SJSA1 (cell line): ENCODE measurements at places on chromosomes 3 and 15.

DNA sequence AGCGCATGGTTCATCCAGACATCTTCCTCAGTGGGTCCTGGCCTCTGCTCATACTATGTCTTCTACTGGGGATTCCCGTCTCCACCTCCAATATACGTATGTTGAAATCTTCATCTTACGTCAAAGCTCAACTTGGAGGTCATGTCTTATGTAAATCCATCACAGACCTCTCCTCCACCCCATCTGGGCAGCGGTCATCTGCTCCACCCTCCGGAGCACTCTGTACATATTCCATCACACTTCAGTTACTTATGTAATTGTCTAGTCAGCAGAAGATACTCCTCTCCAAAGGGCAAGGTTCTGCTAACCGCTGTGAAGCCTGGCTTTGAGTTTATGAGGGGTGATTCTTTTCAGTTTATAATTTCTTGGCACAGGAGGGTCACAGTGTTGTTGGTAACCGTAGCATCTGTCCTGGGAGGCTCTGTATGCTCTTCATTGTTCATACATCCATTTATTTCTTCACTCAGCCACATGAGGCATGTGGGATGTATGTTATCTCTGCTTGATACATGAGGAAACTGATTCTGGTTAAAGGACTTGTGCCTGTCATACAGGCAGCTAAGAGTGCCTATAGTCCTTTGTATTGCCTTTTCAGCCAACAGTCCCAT is 22.1 kb downstream of the MAP2K1 start:
- no peak for DNase-seq

GRCh38 chr3:189839576-189839975 is 208.4 kb downstream of the TP63 start:
- no peak for DNase-seq

DNA sequence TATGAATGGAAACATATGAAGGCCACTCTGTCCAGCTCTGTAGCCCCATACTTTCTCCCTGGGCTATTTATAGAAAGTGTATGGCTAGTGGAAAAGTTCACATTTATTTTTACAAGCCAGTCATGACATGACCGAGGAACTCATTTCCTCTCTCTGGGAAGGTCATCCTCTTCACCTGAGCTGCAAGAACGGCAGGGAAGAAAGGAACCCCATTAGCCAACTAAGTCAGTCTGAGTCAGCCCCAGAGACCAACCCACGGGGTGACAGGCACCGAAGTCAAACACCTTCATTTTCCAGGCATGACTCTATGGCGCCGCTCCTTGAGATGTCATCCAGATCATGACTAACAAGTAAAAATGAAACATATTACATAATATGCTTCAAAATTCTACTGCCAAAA is 4.8 kb downstream of the PAQR9 start:
- DNase-seq, result no peak

DNA sequence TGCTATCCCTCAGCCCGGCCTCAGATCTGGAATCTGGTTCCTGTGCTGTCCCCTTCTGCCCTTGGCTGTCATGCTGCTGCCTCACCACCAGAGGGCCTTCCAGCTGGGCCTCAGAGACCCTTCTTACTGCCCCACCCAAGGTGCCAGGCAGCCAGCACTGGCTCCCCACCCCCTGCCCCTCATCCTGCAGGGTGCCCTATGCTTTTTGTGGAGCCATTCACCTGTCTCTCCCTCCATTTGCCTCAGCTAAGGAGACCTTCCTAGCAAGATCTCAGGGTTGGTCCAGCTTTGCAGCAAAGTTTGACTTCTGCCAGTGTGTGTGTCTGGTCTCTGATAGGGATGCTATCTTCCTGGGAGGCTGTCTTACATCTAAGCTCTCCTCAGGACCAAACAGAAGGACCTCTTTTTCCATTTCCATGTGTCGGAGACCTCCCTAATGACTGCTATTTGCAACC is 1.9 kb upstream of the VWA5B2 start:
- DNase-seq, result no peak

- DNase-seq, result no peak
These were observed 372.0 kb downstream of the GABRG3 start for GRCh38 chr15:27342991-27343390.

GRCh38 chr15:100202309-100202960 is 139.3 kb downstream of the ADAMTS17 start:
- DNase-seq, result no peak

DNA sequence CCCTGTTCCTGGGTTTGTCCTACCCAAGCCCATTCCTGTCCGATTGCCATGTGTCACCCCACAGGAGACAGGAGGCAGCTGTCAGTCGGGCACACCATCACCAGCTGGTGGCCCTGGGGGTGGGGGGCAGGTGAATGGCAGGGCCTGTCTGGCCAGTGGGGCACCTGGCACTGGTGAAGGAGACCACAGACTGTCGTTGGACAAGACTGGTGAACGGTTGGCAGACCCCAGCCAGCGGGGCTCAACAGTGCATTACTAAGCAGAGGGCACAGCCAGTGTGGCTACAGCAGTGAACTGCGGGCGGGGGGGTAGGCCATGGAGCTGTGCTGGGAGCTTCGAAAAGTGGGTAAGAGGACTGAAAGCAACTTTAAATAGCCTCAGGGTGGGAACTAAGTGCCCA is 2.1 kb downstream of the SEMA7A start:
- DNase-seq, result no peak

DNA sequence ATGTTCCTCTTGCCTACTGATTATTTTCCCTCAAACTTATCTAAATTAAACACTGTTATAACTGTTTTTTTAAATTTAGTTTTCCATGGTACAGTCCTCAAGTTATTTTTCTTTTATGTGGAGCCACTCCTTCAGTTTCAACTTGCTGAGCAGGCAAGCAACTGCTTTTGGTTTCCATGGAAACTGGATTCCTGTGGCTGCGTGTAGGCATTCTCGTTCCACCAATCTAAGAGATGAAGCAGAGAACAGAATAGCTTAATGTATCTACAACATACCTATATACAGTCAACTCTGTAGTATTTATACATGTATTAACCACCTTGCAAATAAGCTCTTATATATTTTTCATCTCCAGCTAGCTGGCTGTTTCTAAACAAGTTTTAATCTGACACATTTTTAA is 25.8 kb upstream of the ANXA2 start:
- peak; percentile 74 for DNase-seq

DNA sequence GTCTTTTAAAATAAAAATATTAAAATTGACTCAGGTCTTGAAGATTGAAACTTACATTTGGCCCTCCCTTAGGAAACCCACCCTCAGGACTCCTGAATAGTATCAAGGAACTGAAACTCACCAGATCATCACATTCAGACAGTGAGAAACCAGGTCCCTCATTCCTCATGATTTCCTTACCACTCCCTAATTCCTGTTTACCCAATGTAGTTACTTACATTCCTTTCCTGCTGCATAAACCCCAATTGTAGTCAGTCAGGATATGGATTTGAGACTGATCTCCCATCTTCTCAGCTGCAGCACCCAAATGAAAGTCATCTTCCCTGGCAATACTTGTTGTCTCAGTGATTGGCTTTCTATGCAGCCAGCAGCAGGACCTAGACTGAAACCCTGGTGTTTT is 8.6 kb downstream of the ATP13A4 start:
- no peak for DNase-seq

DNA sequence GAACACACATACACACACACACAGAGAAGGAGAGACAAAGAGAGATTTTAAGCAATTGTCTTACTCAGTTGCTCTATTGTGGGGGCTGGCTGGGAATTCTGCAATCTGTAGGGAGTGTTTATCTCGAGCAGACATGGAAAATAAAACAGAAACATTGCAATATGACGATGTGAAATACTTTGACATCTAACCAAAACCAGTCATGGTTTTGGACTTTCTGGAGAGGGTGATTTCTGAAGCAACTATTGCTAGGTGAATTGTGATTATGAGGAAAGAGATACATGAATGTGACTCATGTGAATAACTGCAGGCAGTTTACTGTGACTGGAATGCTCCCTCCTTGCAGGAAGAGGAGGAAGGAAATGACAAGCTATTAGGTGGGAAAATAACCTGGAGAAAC is 12.3 kb upstream of the PHLDB2 start:
- peak; percentile 62 for DNase-seq

- no peak for DNase-seq
These were observed 33.3 kb downstream of the MAPK6 start for GRCh38 chr15:52052066-52052935.

- no peak for DNase-seq
These were observed 50.3 kb downstream of the SHQ1 start for GRCh38 chr3:72797773-72798543.

DNA sequence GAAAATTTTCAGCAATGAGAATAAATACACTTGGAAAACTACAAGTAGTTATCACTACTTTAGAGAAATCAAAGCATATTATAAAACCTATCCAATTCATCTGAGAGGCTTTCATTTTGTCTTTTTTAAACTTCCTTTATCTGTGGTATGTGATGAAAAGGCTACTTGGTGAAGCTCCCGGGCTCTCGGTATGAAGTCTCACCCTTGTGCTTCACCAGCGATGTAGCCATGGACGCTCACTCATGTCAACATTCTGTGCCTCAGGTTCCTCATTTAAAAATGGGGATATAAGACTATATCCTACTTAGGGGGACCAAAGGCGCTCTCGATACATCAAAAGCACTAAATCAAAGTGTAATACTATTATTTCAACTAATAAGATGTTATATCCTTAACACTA is 14.9 kb downstream of the SATB1 start:
- DNase-seq, result no peak

GRCh38 chr15:94674296-94674695 is 442.9 kb downstream of the MCTP2 start:
- no peak for DNase-seq

- no peak for DNase-seq
These were observed at the start of gene HGD for GRCh38 chr3:120682095-120682681. Gene HGD (minus strand): TSS chr3:120682239. CDS start chr3:120682111, 128 bp downstream.

DNA sequence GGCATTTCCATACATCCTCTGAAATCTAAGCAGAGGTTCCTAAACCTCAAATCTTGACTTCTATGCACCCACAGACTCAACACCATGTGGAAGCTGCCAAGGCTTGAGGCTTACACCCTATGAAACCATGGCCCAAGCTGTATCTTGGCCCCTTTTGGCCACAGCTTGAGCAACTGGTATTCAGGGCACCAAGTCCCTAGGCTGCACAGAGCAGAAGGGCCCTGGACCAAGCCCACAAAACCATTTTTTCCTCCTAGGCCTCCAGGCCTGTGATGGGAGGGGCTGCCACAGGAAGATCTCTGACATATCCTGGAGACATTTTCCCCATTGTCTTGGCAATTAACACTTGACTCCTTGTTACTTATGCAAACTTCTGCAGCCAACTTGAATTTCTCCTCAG is 54.4 kb upstream of the IL12A start:
- DNase-seq, result no peak

- DNase-seq, result no peak
These were observed 73.5 kb upstream of the PPIB start for GRCh38 chr15:64236156-64236894.

GRCh38 chr3:120224237-120224636 is 60.8 kb downstream of the GPR156 start:
- DNase-seq, result no peak

GRCh38 chr15:51253366-51253765 is 85.0 kb downstream of the CYP19A1 start:
- DNase-seq, result no peak

GRCh38 chr3:156797368-156797767 is 28.8 kb upstream of the LEKR1 start:
- DNase-seq, result no peak

DNA sequence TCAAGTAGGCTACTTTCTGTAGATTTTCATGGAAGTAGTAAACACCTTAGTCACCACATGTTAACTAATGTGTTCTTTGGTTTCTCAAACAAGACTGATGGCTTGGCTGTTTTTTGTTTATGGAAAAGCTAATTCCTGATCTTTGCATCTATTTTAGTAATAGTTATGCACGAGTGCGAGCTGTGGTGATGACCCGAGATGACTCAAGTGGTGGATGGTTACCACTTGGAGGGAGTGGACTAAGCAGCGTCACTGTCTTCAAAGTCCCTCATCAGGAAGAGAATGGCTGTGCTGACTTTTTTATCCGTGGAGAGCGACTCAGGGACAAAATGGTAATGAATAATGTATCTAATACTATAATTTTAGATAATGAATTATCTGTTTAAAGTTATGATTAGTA is 46.6 kb downstream of the SPRED1 start:
- no peak for DNase-seq

- DNase-seq, result no peak
These were observed 31.9 kb downstream of the SMAD6 start for GRCh38 chr15:66733976-66734375.
